ENCODE measurements at places on chromosomes 12 and 14.

GRCh38 chr12:58008634-58009033 lies 67.3 kb downstream of the ATP23 start:
- DNase-seq: no peak

GRCh38 chr12:26097046-26097878 lies 27.6 kb downstream of the BHLHE41 start:
- DNase-seq: peak; percentile 5

GRCh38 chr12:108598553-108599250 lies 818 bp upstream of the TMEM119 start:
- DNase-seq: no peak

GRCh38 chr14:68671909-68672308 lies 121.0 kb downstream of the ZFP36L1 start:
- DNase-seq: no peak

DNA sequence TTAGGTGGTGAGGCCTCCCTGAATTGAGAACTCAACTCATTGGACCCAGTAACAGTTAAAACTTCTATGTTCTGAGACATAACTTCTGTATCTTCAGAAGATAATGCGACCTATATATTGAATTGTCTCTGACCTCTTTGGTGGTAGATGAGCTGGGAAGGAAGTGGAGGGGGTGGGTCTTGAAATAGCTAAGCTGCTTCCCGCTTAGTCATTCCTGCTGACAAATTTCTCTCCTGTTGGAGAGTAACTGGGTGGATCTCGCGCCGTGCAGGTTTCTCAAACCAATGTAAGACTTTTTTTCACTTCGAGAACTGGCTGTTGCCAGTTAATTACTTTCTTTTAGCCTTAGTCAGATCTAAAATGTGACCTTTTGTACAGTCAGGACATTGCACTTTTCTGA lies 100.8 kb downstream of the PPHLN1 start:
- no peak for DNase-seq

DNA sequence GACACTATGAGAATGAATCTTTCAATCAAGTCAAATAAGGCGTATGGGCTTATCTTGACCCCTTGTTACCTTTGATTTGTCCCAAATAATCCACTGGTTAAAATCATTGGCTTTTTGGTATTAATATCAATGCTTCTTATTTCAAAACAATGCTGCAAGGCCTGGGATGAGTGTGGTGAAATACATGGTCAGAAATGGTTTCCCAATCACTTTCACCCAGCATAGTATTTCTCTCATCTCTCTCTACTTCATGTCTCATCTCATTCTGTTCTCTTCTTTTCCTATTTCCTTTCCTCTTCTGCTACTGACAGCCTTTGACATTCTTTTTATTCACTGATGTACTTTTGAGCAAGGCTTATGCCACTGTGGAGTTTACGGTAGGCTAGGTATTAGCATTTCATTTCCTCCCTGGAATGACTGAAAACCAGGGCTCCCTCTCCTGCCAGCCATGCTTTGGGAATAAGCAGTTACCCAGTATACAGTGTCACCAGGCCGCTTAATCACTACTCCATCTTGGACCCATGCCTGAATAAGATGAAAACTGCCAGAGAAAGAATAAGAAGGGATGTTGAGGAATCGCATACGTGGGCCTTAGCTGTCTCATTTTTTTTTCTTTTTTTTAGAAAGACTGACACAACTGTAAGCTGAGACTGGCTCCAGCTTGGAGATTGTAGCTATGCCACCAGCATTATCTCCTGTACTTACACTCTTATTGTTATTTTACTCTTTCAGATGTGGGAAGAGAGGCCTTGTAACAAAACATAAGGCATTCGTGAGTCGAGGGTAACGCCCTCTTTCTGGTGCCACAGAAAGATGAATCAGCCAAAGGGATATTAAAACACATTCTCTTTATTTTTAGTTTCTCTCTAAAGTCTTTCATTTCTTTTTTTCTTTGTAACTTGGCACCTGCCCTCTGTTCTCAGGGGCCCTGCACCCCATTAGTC lies 53.5 kb downstream of the IGF1 start:
- DNase-seq: no peak

- DNase-seq: no peak
Measured at GRCh38 chr12:57489157-57489641, 1.3 kb downstream of the MARS1 start.

- no peak for DNase-seq
Measured at GRCh38 chr12:85322715-85323114, 42.7 kb downstream of the ALX1 start.

- no peak for DNase-seq
Measured at GRCh38 chr12:57276935-57277563, 26.1 kb upstream of the STAC3 start.

GRCh38 chr12:75550401-75551240 lies 39.2 kb upstream of the KRR1 start:
- no peak for DNase-seq

DNA sequence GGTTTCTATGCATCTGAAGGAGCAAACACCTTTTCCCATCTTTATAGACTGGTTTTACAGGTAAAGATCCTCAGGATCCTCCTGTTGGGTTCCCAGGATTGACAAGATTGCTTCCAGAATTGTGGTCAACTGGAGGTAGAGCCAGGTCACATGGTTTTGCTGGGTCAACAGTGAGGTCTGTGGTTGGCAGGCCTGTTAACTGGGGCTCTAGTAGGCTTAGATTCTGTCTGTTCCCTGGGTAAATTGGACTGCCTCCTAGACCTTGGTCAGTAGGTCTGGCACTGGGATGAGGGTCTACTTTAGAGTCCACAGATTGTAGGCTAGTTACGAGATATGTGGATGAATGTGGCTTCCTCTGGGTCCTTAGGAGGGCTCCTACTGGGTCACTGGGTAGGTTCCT lies 3.5 kb upstream of the PZP start:
- no peak for DNase-seq

DNA sequence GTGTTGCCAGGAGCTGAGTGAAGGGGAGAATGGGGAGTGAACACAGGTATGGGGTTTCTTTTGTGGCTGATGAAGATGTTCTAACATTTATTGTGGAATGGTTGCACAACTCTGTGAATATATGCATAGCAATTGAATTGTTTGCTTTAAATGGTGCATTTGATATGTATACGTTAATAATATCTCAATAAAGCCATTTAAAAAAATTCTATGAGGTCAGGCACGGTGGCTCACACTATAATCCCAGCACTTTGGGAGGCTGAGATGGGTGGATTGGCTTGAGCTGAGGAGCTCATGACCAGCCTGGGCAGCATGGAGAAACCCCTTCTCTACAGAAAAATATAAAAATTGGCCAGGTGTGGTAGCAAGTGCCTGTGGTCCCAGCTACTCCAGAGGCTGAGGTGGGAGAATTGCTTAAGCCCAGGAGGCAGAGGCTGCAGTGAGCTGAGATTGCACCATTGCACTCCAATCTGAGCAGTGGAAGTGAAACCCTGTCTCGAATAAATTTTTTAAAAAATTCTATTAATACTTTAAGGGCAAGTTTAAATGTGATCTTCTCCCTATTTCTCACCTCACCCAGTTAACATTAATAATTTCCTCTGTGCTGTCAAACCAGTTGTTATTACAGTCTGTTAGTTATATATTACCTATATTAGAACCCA lies 65.3 kb downstream of the DENND5B start:
- no peak for DNase-seq

- no peak for DNase-seq
Measured at GRCh38 chr14:81176241-81176640, 44.5 kb downstream of the GTF2A1 start.

DNA sequence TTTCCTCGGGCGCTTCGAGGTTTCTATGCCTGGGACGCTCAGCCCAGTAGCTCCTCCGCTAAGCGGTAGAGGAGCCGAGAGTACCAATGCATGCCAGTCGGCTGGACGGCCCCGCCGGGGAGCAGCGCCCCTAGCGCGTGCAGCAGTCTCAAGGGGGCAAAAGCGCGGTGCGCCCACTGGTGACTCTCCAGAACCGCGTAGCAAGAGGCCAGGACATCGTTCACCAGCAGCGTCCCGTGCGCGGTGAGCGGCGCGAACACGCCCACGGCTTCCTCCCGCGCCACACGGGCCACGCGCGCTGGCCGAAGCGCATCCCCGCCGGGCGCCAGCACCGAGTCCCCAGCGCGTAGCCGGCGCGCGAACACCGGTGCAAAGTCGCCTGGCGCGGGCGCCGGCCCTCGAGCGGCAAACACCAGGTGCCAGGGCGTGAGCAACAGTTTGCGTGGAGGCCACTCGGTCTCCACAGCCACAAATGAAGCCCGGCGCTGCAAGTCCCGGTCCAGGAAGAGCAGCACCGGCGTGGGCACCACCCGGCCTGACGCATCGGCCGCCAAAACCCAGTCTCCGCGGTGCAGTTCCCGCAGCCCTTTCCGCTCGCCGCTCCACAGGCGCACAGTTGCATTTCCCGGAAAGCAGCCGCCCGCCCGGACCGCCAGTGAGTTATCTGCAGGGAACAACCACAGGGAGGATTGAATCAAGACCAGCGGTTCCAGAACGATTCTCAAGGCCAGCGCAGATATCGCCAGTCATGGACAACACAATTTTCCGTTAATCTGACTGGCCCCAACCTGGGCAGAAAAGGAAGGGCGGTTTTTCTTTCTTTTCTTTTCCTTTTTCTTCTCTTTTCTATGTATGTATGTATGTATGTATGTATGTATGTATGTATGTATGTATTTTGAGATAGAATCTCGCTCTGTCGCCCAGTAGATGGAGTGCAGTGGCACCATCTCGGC lies 4.5 kb downstream of the DHH start:
- no peak for DNase-seq

DNA sequence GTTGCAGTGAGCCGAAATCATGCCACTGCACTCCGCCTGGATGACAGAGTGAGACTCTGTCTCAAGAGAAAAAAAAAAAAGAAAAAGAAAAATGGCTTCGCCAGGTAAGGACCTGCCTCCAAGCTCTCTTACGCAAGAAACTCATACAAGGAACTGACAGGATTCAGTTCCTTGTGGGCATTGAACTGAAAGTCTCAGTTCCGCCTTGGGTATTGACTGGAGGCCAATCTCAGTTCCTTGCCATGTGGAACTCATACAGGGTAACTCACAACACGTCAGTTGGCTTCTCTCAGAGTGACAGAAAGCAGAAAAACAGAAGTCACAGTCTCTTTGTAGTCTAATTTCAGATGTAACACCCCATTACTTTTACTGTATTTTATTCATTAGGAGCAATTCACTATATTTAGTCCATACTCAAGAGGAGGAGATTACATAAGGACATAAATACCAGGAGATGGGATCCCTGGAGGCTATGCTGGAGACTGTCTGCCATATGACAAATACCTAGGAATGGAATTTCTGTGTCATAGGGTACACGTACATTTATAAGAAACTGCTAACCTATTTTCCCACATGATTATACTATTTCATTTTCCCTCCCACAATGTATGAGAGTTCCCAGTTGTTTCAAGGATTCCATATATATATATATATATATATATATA lies 11.4 kb upstream of the NOPCHAP1 start:
- no peak for DNase-seq

DNA sequence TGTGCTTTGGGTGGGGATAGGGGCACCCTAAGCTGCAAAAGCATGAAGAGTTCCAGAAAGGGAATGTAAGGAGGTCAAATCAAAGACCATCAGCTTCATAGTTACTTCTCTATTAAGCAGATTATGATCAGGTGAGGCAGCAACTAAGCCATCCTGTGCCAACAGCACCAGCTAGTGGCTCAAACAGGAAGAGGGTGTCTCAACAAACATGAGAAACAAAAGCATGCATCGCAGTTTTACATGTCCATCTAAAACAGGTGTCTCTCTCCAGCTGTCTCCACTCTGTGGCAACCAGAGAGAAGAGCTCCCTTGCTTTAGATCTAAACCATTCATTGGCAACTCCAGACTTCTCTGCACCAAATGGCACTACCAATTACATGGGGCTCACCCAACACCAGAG lies 52.9 kb downstream of the ACTN1 start:
- DNase-seq: no peak

GRCh38 chr12:101795013-101795412 lies 35.7 kb downstream of the GNPTAB start:
- DNase-seq: no peak

DNA sequence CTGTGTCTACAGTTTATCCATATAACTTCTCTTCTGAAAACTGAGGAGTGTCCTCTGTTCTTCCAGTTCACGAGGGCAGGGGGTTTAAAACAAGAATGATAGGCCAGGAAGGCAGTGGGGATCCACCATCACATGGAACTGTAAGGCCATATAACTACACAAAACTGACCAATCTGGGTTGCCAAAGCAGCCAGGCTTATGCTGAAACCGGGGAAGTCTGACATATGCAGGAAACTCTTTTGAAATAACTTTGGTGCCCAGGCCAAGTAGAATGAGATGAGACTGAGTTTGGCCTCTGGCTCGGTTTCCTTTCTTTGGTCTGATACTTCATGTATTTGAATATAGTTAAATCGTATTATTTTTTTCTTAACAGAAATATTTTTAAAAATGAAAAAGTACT lies 18.0 kb upstream of the ATF1 start:
- DNase-seq: no peak

GRCh38 chr14:53437858-53438257 lies 284.7 kb upstream of the DDHD1 start:
- DNase-seq: no peak

DNA sequence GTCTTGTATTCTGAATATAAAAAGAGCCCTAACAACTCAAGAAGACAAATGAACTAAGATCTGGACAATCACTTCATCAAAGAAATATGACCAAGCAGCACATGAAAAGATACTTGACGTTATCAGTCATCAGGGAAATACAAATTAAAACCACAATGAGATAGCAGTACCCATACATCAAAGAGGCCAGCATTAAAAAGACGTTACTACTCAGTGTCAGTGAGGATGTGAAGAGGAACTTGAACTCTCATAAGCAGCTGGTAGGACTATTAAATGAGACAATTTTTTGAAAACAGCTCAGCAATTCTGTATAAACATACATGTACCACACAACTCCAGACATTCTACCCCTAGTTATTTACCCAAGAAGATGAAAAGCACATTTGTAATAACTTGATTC lies 55.9 kb downstream of the FERMT2 start:
- no peak for DNase-seq

- no peak for DNase-seq
Measured at GRCh38 chr14:33584697-33585096, 366.2 kb downstream of the EGLN3 start.

Data from NCI-H510A (cell line).